Stimulated activated CD8-positive, alpha-beta memory T cell treated with anti-CD3 and anti-CD28 coated beads, Interleukin-7, amount 100 ng/mL, for 4 hours (primary cell): ENCODE measurements at places on chromosomes 6 and 20.

GRCh38 chr6:112409311-112409710 lies 62.2 kb downstream of the RFPL4B start:
- DNase-seq, result no peak

DNA sequence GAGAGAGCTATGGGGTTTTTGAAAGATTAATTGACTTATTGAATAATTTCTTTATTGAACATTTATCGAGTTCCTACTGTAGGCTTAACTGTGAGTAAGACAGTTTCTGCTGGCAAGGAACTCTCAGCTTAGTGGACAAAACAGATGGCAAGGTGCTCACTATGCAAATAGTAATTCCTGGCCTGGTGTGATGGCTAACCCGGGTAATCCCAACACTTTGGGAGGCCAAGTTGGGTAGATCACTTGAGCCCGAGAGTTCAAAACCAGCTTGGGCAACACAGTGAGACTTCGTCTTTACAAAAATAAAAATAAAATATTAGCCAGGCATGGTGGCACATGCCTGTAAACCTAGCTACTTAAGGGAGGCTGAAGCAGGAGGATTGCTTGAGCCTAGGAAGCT lies 13.5 kb upstream of the TGM2 start:
- no peak for DNase-seq

DNA sequence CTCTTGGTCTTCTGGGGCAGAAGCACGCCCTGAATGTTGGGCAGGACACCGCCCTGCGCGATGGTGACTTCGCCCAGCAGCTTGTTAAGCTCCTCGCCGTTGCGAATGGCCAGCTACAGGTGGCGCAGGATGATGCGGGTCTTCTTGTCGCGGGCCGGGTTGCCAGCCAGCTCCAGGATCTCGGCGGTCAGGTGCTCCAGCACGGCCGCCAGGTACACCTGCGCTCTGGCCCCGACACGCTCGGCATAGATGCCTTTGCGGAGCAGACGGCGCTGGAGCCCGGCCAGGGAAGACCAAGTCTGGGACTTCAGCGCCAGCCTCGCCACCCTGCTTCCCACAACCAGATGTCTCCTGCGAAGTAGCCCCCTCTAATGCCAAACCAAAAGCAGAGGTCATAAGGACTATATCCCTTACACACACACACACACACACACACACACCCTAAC lies 8.0 kb upstream of the SLC17A3 start:
- no peak for DNase-seq

GRCh38 chr6:25413207-25413905 lies 134.2 kb downstream of the CARMIL1 start:
- DNase-seq, result no peak

DNA sequence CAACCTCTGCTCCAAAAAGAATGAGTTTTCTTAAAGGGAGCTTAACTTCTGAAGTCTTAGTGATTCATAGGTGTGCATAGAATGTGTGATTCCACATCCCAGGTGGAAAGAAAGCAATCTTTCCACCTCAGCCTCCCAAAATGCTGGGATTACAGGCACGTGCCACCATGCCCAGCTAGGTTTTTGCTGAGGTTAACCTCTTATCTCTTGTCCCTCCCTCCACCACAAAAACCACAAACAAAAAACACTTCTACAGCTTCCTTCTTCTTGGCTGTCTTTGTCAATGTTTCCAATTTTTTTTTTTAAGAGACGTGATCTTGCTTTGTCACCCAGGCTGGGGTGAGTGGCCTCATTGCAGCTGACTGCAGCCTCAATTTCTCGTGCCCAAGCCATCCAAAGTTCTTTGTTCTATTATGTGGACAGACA lies 8.1 kb upstream of the CSE1L start:
- peak; percentile 11 for DNase-seq
